ENCODE measurements at places on chromosomes 7 and 10.

- no peak for DNase-seq
Measured at GRCh38 chr10:16441173-16441840, 4.5 kb downstream of the PTER start.

DNA sequence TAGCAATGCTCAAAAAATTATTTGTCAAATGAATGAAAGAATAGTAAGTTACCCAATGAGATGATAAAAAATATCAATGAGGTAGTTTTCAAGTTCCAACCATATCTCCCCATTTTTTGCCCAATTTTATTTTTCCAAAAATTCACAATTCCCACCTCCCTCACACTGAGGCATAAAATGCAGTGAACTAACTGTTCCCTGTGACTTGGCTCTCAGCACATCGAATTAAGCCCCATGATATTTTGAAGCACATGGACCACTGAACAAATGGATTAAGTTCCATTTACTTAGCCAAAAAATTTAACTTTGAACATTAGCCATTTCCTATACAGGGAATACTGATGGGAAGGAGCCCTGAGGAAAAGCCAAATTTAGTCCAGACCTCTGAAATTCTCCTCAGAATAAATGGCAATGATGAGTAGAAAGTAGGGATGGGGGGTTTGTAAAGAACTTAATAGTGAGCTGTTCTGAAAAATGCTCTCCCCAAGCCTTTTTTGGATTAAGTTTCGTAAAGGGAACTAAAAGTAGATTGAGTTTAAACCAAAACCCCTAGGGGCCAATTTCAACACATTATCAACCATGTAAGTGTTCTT, 166.3 kb upstream of the GRM3 start:
- no peak for DNase-seq

GRCh38 chr10:63866747-63867140, 345.5 kb downstream of the REEP3 start:
- no peak for DNase-seq

- no peak for DNase-seq
Measured at GRCh38 chr10:58544135-58544534, 31.5 kb downstream of the BICC1 start.

DNA sequence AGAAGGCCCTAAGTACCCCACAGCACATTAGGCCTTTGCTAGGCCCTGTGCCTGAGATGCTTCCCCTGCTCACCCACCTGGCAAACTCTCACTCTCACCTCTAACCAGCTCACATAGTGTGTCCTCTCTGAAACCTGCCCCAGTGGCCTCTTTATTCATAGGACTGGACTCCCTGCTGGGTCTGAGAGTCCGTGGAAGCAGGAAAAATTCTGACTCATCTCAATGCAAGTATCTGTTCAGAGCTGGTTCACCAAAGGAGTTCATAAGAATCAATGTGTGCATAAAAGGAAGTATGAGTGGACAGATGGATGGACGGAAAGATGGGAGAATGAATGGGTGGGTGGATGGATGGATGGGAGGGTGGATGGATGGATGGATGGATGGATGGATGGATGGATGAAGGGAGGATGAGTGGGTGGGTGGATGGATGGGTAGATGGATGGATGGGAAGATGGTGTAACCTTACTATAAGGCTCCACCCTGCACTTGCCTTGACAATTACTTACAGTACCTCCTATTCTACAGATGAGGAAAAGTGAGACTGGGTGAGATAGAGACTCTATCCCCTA, 111.2 kb upstream of the ZMIZ1 start:
- no peak for DNase-seq
